ENCODE measurements at places on chromosomes 11 and 22.

- DNase-seq, result no peak
Observed at GRCh38 chr11:102395720-102396393, 48.8 kb downstream of the BIRC2 start.

- no peak for DNase-seq
Observed at GRCh38 chr11:61303725-61304124, 8.6 kb upstream of the VWCE start.

DNA sequence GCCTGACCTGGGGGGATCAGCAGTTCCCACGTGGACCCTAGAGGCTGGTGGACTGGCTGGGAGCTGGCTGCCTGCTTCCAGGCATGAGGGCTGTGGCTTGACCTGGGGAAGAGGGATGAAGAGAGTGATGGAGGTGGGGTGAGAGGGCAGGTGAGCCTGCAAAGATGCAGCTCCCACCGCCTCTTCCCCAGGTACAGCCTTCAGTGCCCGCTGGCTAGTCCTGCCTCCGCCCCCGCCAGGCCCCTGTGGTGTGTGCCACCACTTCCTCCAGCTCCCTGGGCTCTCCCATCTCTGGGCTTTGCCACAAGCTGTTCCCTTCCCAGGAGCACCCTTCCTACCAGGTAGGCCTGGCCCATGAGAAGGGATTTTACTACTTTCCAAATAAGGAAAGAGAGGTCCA lies 19.1 kb downstream of the PARVG start:
- DNase-seq, result no peak

- DNase-seq, result no peak
Observed at GRCh38 chr11:61657566-61658290, 22.5 kb upstream of the DAGLA start.

- peak; percentile 94 for DNase-seq
Observed at GRCh38 chr11:114183044-114183511, 113.1 kb upstream of the NNMT start.

GRCh38 chr11:34134765-34135164 lies 29.3 kb downstream of the NAT10 start:
- no peak for DNase-seq

GRCh38 chr11:77467993-77468392 lies 5.9 kb downstream of the PAK1 start:
- no peak for DNase-seq
